ENCODE measurements at places on chromosomes 12 and 14.

GRCh38 chr12:109532721-109533486 is 40.4 kb downstream of the MMAB start:
- no peak for DNase-seq

DNA sequence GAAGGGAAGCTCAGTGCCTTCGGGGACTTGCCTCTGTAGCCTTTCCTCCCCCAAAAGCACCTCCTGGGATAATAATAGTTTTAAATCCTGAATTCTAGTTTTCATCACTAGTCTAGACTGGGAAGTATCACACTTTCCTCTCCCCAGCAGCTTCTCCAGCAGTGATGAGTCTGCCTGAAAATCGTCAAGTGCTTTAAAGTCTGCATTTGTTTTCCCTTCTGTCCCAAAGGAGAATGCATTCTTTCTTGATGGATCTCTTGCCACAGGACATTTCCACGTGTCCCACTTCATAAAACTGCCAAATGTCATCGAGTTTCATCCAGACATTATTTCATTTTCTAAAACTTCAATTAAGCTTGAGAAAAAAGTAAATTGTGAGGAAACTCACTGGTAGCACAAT is 15.0 kb downstream of the CSRP2 start:
- DNase-seq = no peak

DNA sequence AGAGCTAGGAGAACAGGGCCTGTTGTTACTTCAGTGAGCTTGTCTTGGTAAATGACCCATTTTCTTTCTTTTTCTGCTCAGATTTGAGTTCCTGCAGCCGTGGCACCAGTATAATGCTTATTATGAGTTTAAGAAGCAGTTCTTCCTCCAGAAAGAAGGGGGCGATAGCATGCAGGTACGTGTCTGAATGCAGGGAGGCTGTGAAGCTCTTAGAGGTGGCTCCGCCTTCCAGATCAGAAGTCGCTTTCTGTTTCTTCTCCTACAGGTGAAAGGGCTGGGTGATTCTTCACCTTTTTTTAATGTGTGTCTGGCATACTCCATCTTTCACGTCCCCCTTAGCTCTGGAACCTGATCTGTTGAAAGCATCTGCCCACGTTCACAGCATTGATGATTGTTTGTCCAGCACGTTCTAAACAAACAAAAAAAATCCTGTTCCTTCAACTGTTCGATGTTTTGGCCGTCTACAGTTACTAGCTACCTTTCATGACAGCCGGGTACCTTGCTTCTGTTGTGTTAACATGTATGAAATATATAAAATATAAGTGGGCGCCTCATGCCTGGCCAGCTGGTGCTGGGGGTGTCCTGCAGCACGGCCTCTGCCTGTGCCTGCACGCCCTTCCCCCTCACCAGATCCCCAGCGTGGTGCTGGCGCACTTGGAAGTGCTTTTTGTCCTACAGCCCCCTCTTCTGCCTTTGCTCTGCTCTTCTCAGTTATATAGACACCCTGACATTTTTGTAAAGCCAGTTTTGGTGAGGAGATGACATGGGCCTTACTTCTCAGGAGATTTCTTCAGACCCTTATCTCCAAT is 44.6 kb downstream of the SFSWAP start:
- no peak for DNase-seq

GRCh38 chr12:47038270-47038748 is 41.1 kb upstream of the PCED1B start:
- DNase-seq = peak; percentile 2

DNA sequence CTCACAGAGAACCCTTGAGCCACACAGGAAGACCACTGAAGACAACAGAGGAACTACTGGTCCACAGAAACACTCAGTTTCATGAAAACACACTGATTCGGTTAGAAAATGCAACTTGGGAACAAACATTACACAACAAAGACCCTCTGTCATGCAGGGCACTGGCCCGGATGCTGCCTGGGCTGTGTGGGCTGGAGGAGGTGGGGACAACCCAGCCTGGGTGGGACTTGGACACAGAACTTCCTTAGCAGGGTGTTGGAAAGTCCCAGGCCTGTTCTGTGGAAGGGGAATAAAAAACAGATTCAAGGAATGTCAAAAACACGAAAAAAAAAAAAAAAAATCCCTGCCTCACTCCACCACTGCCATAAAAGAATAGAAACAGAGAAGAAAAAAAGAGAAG is 181.0 kb downstream of the MON2 start:
- DNase-seq = no peak

DNA sequence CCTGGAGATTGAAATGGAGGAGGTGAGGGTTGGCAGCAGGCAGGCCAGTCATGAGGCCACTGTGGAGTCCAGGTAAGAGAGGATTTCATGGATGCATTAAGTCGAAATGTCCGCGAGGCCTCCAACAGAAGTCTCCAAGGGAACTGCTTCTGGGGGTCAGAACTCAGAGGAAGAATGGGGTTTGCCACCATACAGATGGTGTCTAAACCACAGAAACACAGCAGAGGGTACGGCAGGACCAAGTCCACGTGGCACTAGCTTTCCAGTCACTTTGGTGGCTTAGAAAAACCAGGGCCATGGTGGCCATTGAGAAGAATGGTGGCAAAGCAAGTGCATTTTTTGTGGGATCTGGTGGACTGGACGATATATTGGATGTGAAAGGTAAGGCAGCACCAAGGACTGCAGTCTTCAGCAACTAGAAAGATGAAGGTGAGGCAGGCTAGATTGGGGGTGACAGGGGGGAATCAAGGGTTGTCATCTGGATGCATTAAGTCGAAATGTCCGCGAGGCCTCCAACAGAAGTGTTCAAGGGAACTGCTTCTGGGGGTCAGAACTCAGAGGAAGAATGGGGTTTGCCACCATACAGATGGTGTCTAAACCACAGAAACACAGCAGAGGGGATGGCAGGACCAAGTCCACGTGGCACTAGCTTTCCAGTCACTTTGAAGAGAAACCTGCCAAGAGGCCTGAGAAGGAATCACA is 22.5 kb upstream of the TMEM106C start:
- no peak for DNase-seq

GRCh38 chr12:34595749-34596733 is 573.7 kb downstream of the ALG10 start:
- no peak for DNase-seq

GRCh38 chr14:22523283-22523682 is 65.7 kb downstream of the DAD1 start:
- no peak for DNase-seq

GRCh38 chr14:73432124-73432523 is 26.2 kb downstream of the NUMB start:
- DNase-seq = no peak

GRCh38 chr12:77720258-77720657 is 110.4 kb upstream of the NAV3 start:
- DNase-seq = no peak

- no peak for DNase-seq
Observed at GRCh38 chr14:75928690-75929181, 53.1 kb downstream of the TGFB3 start.

- DNase-seq = peak; percentile 45
Observed at GRCh38 chr14:90924621-90925340, 108.6 kb upstream of the TTC7B start.

DNA sequence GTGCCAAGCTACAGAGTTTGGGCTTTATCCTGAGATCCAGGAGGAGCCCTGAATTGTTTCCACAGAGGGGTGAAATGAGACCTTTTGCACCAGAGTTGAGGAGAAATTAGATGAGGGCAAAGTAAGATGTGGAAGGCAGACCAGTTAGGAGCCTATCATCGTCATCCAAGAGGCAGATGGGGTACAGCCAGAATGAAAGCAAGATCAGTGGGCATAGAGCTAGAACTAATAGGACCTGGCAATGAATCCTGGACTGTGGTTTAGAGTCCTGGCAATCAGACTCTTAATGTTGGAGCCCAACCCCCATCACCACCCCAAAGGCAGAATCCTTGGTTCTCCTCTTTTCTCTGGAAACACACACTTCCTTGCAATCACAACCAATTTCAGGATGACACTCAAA is 166.6 kb upstream of the HMGA2 start:
- no peak for DNase-seq

DNA sequence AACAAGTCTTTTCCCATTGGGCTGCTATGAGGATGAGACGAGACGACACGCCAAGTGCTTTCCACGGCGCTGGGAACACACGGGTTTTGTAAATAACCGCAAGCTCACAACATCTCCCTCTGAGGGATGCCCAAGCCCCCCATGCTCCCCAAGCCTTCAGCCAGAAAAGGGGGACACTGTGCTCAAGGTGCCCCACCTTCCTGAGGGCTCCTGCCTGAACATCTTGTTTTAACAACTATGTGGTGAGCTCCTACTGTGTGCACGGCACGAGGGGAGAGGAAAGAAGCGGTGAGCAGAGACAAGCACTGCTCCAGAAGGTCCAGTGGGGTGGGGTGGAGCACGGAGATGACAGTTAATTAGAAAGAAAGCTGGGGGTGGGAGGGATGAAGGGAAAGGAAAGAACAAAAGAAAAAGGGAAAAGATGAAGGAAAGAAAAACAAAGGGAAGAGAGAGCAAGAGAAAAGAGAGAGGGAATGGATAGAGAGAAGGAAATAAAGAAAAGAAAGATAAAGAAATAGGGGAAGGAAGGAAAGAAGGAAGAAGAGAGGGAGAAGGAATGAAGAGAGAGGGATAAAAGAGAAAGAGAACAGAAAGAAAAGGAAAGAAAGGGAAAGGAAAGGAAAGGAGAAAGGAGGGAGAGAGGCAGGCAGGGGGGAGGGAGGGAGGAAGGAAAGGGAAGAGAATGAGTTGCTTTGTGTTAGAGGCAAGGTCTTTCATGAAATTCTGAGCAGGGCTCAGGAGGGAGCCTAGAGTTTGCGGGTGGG is 56.8 kb downstream of the SLC15A4 start:
- DNase-seq = no peak

GRCh38 chr12:23169012-23169695 is 544.2 kb downstream of the ETNK1 start:
- no peak for DNase-seq

DNA sequence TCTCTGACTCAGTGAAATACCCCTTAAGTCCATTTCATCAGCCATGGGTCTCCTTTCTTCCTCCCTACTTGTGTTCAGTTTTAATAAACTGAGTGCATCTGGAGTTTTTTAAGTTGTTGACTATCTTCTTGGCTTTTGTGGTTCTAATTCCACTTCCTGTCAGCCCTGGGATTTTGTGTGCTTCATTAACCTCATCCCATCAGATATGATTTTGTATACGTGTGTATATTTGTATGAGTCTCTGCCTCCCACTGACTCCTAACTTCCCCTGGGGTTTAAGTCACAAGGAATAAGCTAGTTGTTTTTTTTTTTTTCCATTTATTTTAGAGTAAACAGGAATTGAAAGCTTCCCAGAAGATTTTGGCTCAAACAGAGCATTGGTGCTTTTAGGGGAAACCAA is 62.7 kb downstream of the TTLL5 start:
- no peak for DNase-seq

GRCh38 chr12:83470749-83471148 is 784.0 kb downstream of the TMTC2 start:
- DNase-seq = no peak

- DNase-seq = no peak
Observed at GRCh38 chr12:52313461-52313860, 7.7 kb downstream of the KRT83 start.

DNA sequence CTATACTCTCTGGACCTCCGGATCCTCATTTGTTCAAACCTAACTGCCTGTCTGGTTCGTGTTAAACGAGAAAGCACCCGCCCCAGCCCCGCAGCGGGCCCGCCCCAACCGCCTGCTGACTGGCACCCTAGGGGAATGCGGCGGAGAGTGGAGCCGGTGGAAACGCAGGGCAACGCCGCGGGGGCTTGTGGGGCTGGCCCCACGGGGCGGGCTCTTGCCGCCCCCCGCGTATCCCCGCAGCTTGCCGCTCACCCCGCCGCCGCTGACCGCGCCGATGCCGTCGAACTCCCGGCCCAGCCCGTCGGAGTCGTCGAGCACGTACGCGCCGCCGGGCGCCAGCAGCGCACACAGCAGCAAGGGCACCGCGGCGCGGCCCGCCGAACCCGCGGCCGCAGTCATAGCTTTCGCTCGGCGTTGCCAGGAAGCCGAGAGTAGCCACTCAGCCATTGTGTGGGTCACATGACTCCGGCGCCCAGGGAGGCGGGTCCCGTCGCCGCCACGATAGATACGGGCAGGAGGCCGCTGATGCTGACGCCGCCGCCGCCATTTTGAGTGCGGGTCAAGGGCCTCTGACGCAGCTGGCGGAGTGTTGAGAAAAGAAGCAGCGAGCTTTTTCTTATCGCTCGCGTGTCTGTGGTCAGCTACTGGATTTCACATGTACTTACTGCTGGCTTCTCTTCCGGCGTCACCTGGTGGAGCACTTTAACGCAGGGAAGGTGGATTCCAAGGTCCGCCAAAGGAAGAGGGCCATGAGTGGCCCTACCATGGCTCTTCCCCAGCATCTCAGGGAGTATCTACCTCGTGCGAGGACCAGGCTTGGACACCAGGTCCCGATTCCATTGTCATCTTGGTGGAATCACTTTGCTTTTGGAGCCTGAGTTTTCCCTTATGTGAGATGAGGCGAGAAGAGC is at the start of gene GALC:
Gene GALC (minus strand): TSS at position 465 of the 911 bp plus-strand sequence. CDS start 18 bp downstream, at position 447.
- peak; percentile 88 for DNase-seq

GRCh38 chr14:29353513-29353912 is 574.1 kb downstream of the PRKD1 start:
- no peak for DNase-seq

- no peak for DNase-seq
Observed at GRCh38 chr14:33508126-33509062, 442.5 kb downstream of the EGLN3 start.

DNA sequence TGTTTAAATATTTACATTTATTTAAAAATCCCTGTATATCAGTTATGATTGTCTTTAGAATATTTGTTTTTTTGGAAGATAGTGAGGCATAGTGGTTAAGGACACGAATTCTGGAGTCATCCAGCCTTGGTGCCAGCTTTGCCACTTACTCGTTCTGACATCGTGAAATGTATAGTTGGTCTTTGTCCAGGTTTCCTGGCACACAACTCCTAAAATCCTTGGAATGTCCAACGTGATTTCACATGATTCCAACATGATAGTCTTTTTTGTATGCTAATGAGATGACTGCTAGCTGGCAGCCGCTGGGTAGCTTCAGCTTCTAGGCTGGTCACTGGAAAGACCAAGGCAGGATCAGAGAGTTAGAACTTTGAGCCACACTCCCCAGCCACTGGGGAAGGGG is 64.8 kb downstream of the PRICKLE1 start:
- DNase-seq = no peak

GRCh38 chr14:60658909-60659585 is 9.8 kb upstream of the SIX1 start:
- no peak for DNase-seq
